ENCODE measurements at places on chromosomes 16 and 17.

DNA sequence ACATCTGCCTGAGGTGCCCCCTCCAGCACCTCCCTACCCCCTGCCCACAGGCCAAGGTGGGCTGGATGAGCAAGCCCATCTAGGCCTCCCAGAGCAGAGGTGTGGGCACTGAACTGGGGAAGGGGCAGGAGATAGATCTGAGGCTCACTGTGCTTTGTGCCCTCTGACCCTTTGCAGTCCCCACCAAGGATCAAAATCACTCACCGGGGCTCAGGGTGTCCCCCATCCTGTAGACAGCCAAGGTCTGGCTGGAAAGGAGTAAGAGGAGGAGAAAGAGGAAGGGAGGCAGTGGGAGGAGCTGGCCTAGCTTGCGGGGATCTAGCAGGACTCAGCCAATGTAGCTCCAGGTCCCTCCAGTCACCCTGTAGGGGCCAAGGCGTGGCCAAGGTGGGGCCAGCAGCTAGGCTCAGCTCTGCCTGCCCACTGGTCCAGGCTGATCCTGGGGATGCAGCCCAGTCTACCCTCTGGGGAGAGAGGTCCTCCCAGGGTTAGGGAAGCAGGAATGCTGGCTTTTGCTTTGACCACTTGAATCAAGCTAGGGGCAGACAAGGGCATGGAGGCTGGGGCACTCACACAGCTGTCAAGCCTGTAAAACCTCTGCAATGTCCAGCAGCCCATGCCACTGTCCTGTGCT is 1.8 kb downstream of the SLC12A4 start:
- no peak for DNase-seq

- DNase-seq = no peak
Observed at GRCh38 chr17:56891751-56892150, 22.1 kb downstream of the TRIM25 start.

DNA sequence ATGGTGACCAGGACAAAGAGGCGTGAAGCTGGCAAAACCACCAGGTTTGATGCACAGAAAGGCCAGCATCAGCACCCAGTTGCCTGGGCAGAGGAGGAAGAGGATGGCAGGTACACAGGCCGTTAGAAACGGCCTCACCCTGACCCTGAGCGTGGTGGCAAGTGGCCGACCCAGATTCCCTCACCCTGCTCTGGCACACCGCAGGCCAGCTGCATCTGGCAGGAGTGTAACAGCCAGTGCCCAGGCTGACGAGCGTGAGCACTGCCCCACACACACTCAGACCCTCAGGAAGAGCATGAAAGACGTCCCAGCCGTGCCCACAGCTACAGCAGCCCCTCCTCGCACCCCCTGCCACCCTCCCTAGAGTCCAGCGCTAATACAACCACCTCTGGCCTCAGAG is 82.0 kb downstream of the ANKRD11 start:
- DNase-seq = no peak

DNA sequence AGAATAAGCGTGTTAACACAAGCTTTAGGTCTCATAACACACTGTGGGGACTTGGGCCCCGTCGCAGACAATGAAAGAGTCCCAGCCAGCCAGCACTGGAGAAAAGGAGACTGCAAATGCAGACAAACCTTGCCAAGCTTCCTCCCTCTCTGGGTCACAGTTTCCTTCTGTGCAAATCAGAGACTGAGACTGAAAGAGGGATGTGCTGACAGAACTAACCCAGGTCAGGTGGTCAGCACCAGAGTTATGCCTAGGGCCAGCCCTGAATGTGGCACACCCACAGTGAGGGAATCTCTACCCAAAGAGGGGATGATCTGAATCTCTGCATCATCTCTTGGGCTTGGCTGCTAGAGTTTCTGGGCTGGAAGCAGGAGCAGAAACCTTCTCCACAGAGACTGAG is 282.3 kb upstream of the CCL2 start:
- no peak for DNase-seq

- no peak for DNase-seq
Observed at GRCh38 chr16:19754644-19755036, 36.6 kb downstream of the IQCK start.

GRCh38 chr17:65228734-65229620 is 91.8 kb downstream of the RGS9 start:
- no peak for DNase-seq

DNA sequence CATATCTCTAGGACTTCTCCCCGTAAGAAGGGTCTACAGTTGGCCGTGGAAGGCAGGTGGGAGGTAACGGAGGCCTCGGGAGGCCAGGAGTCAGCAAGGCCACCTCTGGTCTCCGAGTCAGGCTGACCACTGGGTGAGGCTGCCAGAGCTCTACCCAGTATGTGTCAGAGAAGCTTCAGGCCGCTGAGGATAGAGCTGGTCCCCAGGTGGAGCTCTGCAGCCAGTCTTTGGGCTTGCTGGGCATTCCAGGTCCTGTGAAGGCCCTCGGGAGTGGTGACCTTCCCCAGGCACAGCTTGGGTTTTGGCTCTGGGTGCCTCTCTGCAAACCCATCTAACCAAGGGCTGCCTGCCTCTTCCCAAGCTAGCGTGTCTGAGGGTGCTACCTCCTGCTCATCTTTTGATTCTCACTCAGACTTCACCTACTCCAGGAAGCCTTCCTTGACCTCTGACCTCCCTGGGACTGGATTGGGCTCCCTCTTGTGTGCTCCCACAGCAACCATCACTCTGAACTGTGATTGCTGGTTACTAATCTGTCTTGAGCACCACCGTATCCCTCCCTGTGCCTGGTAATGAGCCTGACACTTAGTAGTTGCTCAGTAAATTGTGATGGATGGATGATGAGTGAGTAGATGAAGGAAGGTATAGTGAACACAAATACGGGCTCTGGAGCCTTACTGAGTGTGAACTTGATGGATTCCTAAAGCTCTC is 22.3 kb downstream of the RHBDL3 start:
- no peak for DNase-seq

DNA sequence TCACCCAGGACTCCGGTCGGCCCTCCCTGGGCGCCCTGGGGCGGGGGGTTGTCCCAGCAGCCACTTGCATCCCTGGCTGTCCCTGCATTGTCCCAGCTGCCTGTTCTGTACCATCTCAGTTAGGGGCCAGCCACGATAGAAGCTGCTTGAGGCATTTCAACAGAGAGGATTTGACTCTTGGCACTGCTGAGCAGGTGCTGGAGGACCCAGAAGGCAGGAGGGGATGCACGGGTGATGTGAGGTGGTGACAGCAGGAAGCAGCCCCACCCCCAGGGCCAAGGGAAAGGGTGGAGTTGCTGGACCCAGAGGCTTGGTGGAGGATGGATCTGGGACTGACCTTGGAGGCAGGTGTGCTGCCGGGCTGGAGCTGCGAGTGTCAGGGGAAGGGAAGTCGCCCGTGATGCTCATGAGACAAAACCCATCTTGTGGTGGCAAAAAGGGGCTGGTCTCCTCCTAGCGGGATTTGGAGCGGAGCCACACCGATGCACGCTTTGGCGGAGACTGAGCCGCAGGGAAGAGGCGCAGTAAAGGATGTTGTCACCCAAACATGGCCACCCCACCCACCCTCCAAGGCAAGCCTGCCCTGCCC is 188.0 kb upstream of the GSE1 start:
- no peak for DNase-seq

DNA sequence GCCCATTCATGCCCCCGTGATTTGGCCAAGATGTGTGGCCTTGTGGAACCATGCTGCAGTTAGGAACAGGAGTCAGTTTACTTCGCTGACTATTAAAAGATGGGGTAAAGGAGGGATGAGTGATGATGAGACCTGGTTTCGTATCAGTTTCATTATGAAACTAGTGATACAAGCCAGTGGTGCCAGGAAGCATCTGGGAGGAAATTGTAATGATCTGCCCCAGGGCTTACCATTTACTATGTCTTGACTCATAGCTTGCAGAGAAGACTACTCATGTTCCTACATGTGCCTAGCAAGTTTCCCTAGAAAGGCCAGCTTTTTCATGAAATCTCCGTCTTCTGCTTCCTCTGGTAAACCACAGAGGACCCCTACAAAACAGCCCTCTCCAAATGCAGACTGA is 23.2 kb downstream of the CDH3 start:
- no peak for DNase-seq

DNA sequence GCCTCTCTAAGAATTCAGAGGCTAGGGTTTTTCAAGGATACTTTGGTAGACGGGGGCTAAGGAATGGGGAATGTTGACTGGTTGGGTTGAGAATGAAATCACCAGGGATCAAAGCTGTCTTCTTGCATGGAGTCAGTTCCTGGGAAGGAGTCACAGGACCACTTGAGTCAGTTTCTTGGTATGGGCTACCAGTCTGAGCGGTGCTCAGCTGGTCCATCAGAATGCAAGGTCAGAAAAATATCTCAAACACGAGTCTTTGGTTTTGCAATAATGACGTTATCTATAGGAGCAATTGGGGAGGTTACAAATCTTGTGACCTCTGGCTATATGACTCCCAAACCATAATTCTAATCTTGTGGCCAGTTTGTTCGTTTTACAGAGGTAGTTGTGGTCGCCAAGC is 18.4 kb downstream of the CHD9NB start:
- no peak for DNase-seq

- DNase-seq = no peak
Observed at GRCh38 chr17:81954131-81955057, 6.6 kb downstream of the NOTUM start.

- DNase-seq = no peak
Observed at GRCh38 chr17:811051-811784, 29.1 kb downstream of the MRM3 start.

- DNase-seq = no peak
Observed at GRCh38 chr16:30113711-30114333, 485 bp upstream of the GDPD3 start.

DNA sequence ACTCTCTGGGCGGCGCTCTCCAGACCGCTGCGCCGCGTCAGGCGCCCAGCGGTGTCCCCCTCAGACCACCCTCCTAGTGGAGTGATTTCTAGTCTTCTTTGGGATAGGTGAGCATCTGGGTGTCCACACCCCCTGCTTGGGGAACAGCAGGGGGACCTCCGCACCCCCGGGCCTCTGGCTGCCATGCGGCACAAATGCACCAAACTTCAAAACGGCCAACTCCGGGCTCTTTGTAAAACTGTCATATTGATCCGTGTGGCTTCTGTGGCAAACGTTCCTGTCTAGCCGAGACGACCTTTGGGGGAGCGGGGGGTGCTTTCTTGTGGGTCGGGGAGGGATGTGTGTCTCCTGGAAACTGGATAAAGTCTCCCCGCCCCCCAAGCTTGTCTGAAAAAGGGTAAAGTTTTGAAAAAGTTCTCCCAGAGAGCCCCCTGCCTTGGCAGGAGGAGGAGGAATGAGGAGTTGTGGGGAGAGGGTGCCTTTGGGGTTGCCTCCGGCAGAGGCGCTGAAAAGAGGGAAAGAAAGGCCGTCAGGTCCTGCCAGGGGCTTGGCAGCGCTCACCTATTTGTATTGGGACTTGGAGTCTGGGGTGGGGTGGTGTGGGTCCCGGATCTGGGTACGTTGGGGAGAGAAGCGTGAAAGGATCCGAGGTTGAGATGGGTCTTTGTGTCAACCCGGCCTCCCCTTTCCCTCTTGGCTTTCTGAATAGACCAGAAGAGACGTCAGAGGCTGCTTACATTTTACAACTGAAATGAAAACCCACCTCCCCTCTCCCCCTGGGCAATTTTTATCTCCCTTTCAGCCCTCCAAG is 2.2 kb upstream of the CHD3 start:
- no peak for DNase-seq

- no peak for DNase-seq
Observed at GRCh38 chr17:41417576-41418015, 6.8 kb downstream of the KRT37 start.

GRCh38 chr17:68710976-68711375 is 109.8 kb upstream of the FAM20A start:
- no peak for DNase-seq

GRCh38 chr17:75720656-75721462 is at the start of gene ITGB4:
TSS of gene ITGB4 (plus strand) at chr17:75721459. CDS start at chr17:75724704, 3,245 bp downstream.
- no peak for DNase-seq

GRCh38 chr16:57590654-57591085 is 37.8 kb upstream of the ADGRG1 start:
- DNase-seq = no peak

DNA sequence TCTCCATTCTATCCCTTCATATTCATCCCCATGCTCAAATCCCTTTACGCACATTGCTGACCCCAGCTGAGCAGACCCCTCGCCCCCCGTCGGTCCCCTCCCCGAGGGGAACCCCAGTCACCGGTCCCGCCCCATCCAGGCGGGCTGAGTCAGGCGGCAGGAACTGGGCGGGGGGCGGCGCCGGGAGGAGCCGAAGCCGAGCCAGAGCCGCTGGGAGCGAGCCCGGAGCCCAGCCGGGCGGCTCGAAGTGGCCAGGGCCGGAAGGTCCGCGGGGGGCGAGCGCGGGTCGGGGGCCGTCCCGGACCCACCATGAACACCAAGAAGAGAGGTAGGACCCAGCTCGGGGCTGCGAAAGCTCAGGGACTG is 8.6 kb downstream of the RIPOR1 start:
- DNase-seq = no peak

- DNase-seq = peak; percentile 26
Observed at GRCh38 chr16:27289669-27290068, 21.1 kb upstream of the NSMCE1 start.

GRCh38 chr17:50185631-50186471 is 15.6 kb downstream of the COL1A1 start:
- no peak for DNase-seq

GRCh38 chr17:8680466-8681169 is 50.1 kb upstream of the MYH10 start:
- DNase-seq = no peak

- DNase-seq = no peak
Observed at GRCh38 chr16:89860747-89861304, 12.6 kb upstream of the TCF25 start.

DNA sequence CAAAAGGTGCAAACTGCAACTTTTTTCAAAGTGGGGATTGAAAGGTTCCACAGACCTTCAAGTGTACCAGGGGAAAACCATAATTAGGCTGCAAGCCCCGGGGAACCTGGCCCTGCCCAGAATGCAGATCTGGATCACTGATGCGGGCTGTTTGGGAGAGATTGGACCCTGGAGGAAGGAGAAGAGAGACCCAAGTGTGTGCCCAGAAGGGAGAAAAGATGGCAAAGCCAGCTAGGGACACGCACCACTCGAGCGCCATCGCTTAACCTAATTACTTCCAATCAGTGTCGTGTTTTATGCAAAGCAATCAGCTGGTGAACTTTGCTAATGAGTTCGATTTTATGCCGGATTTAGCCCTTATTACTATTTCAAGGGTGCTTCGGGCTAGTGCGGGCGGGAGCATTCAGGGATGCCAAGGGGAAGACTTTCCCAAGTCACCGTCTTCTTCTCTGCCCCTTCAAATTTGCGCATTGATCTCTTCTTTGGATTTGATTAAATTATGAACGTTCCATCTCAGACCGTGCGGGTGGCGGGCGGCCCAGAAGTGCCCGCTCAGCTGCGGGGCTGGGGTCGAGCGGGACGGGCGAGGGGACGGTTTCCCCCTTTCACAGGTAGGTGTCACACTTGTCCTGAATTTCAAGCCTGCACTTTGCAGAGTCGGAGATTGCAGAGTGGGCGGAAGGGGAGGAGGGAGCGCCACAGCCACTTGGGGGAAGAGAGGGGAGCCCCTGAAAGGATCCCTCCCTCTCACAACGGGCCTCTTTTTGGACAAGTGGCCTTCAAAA is 4.0 kb downstream of the IRX5 start:
- DNase-seq = no peak

DNA sequence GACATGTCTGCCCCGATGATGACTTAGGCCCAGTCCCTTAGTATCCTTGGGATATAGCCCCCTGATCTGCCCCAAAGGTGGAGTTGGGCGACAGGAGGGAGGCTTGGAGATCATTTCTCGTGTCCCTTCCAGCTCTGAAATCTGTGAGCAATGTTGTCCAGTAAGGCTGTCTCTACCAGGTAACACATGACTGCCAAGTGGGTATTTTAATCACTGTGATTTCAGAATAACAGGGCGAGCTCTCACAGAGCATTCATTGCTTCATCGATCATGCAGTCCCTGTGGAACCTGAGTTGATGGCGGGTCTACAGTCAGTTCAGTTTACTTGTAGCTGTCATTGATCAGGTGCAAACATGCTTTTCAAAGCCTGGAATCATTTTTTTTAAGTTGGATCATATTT is 39.2 kb downstream of the KSR1 start:
- no peak for DNase-seq

Measured in astrocyte of the cerebellum (primary cell).